ENCODE measurements at places on chromosomes 2 and 18.

- no peak for DNase-seq
Measured at GRCh38 chr18:49901862-49902340, 88.6 kb upstream of the ACAA2 start.

DNA sequence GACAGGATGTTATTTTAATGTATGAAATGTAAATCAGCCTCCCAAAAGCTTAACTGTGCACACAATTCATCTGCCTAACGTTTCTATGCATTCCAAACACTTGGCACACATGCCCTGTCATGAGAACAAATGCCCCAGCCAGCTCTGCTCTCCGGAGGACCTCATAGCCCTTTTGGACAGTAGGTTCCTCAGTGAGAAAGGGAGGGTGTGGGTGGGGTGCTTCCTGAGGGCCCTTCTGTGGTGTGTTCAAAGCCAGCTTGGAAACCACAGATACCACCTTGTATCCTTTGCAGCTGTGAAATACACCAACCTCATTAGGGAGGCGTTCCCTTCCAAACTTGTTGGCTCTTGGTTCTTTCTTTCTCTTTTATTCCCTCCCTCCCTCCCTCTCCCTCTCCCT is 102.2 kb upstream of the ASB18 start:
- DNase-seq, result no peak

- peak; percentile 23 for DNase-seq
Measured at GRCh38 chr2:72916743-72917137, 579 bp upstream of the EMX1 start.

DNA sequence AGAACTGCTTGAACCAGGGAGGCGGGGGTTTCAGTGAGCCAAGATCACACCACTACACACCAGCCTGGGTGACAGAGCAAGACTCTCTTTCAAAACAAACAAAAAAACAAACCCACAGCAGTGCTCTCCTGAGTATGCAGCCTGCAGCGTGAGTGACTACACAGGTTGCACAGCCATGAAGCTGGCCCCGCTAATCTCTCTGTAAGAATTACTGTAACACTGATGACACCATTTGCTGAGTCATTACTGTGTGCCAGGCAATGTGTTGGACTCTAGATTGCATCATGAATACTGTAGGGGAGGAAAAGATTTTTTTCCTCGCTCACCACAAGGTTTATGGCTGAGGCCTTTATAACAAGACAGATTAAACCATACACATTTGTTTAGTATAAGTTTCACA is 118.6 kb upstream of the ATP8B1 start:
- DNase-seq, result peak; percentile 10

Measured in LoVo (cell line).